SJSA1 (cell line): ENCODE measurements at places on chromosomes 7 and 10. TPM values are rescaled to one million over a fixed set of nuclear protein-coding genes. Genes with fewer than 3 reads are reported as not detected.

DNA sequence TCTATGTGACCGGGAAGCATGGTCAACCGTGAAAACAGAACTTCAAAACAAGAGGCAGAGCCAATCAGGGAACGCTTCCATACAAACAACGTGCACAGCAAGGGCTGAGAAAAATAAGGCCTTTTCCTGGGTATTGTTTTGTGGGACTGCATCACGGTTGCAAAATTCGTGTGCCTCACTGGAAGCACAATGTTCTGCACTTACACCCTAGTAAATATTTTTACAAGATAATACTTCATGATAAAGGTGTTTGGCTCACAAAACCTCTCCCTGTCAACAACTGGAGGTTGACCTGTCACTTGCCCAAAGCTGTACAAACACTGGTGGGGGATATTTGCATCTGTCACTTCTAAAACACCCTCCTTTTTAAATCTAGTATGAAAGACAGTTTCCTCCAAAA lies 37.0 kb downstream of the KLF6 start:
- no peak for DNase-seq
- H3K27me3 ChIP-seq, result no peaks in the 10 kb centered on the region
- no peaks in the 10 kb centered on the region for H3K4me1 ChIP-seq
- H3K36me3 ChIP-seq, result no peaks in the 10 kb centered on the region
- no peak overlapping the region for H3K4me3 ChIP-seq
- no peak overlapping the region for H3K27ac ChIP-seq

DNA sequence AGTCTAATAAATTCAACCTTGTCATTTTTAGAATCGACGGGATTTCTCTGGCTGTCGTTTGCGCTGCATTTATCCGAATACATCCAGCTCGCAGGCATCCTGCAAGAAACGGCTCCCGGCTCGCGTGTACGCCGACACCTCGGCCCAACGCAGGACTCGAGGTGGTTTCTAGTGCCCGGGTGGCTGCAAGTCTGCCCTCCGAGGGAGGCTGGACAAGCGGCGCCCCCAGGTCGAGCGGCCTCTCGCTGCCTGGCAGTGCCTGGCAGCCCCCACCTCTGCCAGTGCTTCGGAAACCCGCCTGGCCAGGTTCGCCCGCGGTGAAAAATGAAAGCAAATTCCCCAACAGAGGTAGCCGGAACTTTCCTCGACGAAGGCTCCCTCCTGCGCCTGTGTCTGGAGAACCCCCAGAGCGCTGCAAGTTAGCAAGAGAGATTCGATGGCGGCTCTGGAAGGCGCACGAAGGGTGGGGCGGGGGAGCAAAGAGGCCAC lies 5.7 kb upstream of the ZNF503 start:
- no peaks in the 10 kb centered on the region for H3K36me3 ChIP-seq
- H3K27me3 ChIP-seq, result peaks cover 6% of the 10 kb centered on the region
- no peak overlapping the region for H3K4me3 ChIP-seq
- no peak overlapping the region for H3K27ac ChIP-seq

DNA sequence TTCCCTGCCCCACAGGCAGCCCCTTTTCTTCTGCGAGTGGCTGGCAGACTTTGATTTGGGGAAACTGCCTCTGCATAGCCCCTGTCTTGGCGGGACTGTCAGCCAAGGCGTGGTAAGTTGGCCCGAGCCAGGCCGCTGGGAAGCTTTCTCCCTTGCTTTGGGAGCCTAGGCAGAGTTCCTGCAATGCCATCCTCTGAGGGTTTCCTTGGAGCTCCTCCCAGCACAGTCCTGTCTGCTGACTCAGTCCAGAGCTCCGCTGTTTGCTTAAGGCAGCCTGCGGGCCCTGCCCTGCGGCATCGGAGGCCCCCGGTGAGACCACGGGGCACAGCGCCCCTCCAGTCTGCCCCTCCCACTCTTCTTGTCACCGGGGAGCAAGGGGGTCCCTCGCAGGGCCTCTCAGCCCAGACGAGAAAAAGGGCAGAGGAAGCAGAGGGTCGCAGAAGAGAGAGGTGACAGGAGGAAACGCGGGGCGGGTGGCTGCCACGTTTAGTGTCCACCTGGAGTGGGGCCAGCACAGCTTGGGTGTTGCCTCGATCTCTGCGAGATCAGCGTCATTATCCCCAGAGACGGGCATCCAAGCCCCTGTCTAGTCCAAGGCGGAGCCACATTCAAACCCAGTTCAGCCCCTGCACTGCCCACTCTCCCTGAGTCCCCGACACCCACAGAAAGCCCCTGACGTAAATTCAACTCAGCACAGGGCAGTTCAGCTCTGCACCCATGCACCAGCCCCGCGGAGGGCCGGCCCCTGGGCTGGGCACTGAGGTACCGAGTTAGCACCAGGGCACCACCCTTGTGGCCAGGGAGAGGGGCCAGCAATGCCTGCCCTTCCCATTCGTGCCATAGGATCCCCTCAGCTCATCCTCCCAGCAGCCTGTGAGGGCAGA lies 59.0 kb upstream of the CHST15 start:
- H3K27me3 ChIP-seq, result no peaks in the 10 kb centered on the region
- H3K36me3 ChIP-seq, result no peaks in the 10 kb centered on the region
- H3K4me3 ChIP-seq, result peak overlapping the region; percentile 15
- peaks cover 48% of the 10 kb centered on the region for H3K4me1 ChIP-seq

DNA sequence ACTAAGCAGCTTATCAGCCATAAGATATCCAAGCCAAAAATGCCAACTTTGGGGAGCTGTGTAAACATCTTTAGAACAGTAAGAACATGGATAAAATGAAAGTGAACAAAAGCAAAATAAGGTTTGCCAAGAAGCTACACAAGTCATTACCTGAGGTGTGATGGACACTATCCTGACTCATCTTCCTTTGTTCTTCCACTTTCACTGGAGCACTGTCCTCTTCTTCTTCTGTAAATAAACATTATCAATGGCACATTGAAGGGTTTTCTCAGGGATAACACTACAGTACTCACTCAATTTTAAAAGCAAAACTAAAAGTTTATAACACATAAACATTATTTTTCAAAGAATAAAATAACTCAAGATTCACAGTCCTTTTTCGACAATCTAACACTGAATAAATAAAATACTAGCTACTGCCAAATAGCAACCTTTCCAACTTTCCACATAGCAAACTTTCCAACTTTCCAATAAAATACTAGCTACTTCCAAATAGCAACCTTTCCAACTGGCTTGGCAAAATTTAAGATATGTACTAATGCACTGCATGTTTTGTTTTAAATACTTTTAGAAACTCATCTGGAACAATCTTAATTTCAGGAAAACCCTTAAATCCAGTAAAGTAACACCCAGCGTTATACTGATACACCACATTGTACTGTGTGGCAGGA lies 174.1 kb downstream of the SKAP2 start:
- no peaks in the 10 kb centered on the region for H3K27me3 ChIP-seq
- H3K4me1 ChIP-seq, result peaks cover 15% of the 10 kb centered on the region
- no peak overlapping the region for H3K27ac ChIP-seq
- H3K4me3 ChIP-seq, result no peak overlapping the region

DNA sequence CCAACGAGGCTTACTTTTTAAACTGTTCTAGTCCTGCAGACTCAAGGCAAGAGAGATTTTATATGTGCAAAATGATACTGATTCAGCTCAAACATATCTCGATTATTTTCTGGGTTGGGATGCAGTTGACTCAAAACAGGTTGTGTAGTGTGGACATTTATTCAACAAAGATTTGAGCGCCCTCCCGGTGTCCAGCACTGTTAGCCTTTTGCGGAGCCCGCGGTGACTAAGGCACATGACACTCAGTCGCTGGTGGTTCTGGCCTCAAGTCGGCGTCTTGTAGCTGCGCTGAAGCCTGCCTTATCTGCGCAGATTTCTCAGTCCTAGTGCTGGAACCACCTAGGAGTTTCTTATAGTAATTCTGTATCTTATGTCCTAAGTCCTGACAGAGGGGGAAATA lies 938 bp upstream of the CADPS2 start:
- DNase-seq, result peak; percentile 58
- H3K4me3 ChIP-seq, result peak overlapping the region; percentile 94
- no peak overlapping the region for H3K27ac ChIP-seq
- H3K4me1 ChIP-seq, result peaks cover 19% of the 10 kb centered on the region

Gene METTL27
- 0.91 and 2.9 TPM in 2 replicates for total RNA-seq

DNA sequence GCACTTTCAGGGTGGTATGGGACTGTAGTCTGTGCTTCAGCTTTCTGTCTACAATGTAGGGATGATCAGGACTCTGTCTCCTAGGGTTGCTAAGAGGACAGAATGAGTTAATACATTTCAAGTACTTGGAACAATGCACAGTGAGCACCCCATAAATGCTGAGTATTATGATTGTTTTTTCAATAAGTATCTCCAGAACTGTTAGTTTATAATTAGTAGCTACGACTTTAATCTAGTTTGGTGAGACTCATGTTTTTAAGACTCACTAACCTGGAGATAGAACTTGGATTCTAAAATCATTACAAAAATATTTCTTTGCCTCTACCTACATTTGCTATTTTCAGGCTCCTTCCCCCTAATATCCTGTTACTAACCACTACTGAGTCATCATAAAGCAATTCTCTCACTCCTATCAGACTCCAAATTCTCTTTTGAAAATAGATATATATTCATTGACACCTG lies 95.3 kb downstream of the CPED1 start:
- peaks cover 64% of the 10 kb centered on the region for H3K4me1 ChIP-seq
- DNase-seq, result peak; percentile 58
- H3K27ac ChIP-seq, result peak overlapping the region; percentile 95
- no peak overlapping the region for H3K4me3 ChIP-seq
- peaks cover 4% of the 10 kb centered on the region; the same call in 1 of the 2 replicates for H3K36me3 ChIP-seq

GRCh38 chr10:7485799-7486198 lies 75.0 kb upstream of the SFMBT2 start:
- H3K27ac ChIP-seq, result no peak overlapping the region
- DNase-seq, result no peak
- no peaks in the 10 kb centered on the region for H3K36me3 ChIP-seq
- H3K4me3 ChIP-seq, result no peak overlapping the region
- H3K4me1 ChIP-seq, result no peaks in the 10 kb centered on the region
- H3K27me3 ChIP-seq, result peaks cover 2% of the 10 kb centered on the region

Gene ATOH7
- not detected in 2 replicates for total RNA-seq

GRCh38 chr7:27515933-27516332 lies 146.8 kb downstream of the HIBADH start:
- no peaks in the 10 kb centered on the region for H3K36me3 ChIP-seq
- H3K27me3 ChIP-seq, result no peaks in the 10 kb centered on the region
- no peak for DNase-seq
- H3K4me3 ChIP-seq, result no peak overlapping the region
- peaks cover 10% of the 10 kb centered on the region for H3K4me1 ChIP-seq

Gene GIMAP2
- total RNA-seq, result 0.76 TPM in 1 of 2 replicates, not detected in the other

- H3K4me3 ChIP-seq, result no peak overlapping the region
- no peak for DNase-seq
- no peaks in the 10 kb centered on the region for H3K36me3 ChIP-seq
- H3K4me1 ChIP-seq, result no peaks in the 10 kb centered on the region
Observed at GRCh38 chr10:5206799-5207198, 10.2 kb downstream of the AKR1C4 start.

GRCh38 chr7:41709621-41710020 lies 6.7 kb upstream of the INHBA start:
- H3K4me1 ChIP-seq, result peaks cover 17% of the 10 kb centered on the region
- H3K27me3 ChIP-seq, result no peaks in the 10 kb centered on the region
- no peak overlapping the region for H3K4me3 ChIP-seq
- no peak overlapping the region for H3K27ac ChIP-seq
- no peaks in the 10 kb centered on the region for H3K36me3 ChIP-seq

Gene BMPER
- 1.3 and 2.8 TPM in 2 replicates for total RNA-seq
